Brain (organoid and tissue), 16 donors: ENCODE measurements at places on chromosomes 16 and 17.

- no peak for DNase-seq
Measured at GRCh38 chr16:10037751-10038150, 144.5 kb downstream of the GRIN2A start.

- DNase-seq = no peak
Measured at GRCh38 chr17:48143629-48144028, 36.1 kb downstream of the SNX11 start.

DNA sequence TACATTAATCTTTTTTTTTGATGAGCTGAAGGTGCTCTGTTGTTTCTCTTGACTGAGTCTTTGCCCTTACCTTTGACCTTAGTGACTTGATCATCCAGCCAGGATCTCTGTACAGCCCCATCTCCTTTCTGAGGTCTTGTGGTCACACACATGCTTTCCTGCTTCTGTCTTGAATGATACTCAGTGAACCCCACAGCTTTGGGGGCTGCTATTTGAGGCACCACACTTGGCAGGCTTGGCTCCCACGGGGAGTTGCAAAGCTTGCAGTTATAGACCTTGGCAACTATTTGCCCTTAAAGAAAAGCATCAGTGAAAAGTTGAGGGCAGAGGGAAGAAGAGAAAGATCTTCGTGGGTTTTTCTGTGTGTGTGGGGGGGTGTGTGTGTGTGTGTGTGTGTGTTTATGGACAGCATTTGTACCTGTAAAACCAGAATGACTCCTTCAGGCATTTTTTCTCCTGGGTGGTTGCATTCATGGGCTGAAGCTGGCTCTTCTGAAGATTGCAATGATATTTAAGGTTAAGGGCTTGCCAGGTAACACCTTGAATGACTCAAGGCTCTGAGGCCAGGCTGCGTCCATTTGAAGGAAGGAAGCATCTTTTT lies 101.6 kb downstream of the MSI2 start:
- DNase-seq = peak; percentile 11

DNA sequence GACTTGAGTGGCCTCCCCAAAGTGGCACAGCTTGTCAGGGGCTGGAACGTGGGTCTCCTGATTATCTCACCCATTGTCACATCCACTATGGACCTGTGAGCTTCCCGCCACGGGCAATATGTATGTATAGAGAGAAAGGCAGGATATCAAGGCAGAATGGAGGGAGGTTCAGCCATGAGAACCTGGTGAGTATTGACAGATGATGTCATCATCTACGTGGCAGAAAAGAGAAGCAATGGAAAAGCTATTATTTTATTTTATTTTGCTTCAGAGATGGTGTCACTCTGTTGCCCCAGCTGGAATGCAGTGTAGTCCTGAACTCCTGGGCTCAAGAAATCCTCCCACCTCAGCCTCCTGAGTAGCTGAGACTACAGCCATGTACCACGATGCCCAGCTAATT lies 13.4 kb upstream of the PDK2 start:
- DNase-seq = no peak

GRCh38 chr17:1590029-1590746 lies 27.6 kb upstream of the PITPNA start:
- DNase-seq = no peak

DNA sequence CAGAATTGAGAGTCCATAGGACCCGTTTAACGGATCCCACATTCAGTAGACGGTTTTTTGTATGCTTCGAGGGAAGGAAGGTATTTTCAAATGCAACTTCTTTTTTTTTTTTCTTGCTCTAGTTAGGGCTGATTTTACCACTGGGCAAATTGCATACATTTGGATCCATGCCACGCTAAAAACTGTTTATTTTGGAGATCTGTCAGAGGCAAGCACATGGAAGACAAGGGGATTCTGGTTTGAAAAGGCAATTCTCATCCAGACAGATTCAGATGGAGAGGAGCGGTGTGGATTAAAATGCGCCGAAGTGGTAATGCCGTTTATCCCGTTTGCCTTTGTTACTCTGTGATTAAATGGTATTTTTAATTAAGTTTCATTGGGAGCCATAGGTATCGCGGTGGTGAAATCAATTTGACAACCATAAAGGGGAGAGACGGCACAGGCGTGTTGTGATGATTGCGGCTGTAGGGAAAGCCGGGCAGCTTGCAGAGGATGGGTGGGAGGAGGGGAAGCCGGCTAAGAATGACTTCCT lies 170.4 kb downstream of the IRX3 start:
- peak; percentile 62 for DNase-seq

DNA sequence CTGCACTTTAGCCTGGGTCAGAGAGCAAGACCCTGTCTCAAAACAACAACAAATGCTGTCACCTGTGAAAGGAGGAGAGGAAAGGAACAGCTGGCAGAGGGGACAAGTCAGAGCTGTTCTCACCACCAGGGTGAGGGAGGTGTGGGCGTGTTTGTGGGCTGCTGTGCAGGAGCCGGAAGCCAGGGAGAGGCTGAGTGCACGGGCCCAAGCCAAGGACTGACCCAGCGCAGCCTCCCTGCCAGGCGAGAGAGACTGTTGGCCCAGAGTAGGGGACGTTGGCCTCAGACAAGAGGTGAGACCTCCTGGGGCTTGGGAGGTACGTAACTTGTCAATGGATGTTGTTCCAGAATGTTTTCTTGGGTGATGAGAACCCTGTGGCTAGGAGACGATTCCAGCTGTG lies 10.7 kb downstream of the SPNS2 start:
- DNase-seq = no peak

GRCh38 chr16:69477546-69477945 lies 53.1 kb downstream of the CYB5B start:
- DNase-seq = no peak
